ENCODE measurements at places on chromosomes 2 and 18. TPM values are rescaled to one million over a fixed set of nuclear protein-coding genes. Genes with fewer than 3 reads are reported as not detected.

Gene FAM161A
- 6.1 TPM for polyA plus RNA-seq

Gene PLEK
- polyA plus RNA-seq: 2.5 TPM

Gene LINC00305
- not detected for polyA plus RNA-seq

DNA sequence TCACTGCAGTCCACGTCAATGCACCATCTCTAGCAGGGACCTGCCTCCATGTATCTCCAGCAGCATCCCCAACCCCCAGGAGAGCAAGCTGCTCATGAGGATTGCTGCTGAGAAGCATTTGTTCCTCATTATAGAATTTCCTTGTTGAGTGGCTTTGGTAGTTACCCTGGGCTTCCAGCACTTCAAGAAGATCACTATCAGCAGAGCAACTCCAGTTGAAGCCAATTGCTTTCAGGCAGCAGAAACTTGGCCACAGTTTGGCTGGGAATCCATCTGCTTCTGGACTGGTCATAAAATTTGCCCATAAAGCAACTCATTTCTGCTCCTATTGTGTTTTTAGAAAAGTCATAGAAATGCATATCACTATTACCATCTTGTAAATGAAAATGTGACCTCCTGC is 17.4 kb downstream of the TRPM8 start:
- no peak for DNase-seq

DNA sequence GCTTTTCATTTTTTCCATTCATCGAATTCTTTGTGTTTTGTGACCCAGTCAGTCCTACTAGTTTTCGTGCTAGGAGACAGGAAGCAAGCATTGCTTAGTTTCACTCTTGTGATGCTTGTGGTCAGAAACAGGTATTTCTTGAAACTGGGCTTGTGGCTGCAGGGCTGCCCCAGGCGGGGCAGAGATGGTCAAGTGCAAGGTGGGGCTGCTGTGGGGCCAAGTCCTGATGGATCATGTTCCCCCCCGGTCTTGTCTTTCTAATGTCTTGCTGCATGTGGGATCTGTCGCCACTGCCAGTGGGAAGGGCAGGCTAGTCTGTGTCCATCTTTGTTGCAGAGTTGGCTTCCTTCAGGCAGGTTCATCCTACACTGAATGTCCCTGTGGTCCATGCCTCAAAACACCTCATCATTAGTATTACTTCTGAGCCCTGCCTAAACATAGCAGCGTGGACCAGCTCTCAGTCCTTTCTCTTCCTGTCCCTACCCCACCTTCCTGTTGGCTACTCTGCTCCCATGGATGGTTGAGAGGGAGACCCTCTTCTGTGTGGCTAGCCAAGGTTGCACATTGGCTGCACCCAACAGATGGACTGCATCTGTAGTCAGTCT is 38.7 kb downstream of the INPP4A start:
- DNase-seq: no peak

DNA sequence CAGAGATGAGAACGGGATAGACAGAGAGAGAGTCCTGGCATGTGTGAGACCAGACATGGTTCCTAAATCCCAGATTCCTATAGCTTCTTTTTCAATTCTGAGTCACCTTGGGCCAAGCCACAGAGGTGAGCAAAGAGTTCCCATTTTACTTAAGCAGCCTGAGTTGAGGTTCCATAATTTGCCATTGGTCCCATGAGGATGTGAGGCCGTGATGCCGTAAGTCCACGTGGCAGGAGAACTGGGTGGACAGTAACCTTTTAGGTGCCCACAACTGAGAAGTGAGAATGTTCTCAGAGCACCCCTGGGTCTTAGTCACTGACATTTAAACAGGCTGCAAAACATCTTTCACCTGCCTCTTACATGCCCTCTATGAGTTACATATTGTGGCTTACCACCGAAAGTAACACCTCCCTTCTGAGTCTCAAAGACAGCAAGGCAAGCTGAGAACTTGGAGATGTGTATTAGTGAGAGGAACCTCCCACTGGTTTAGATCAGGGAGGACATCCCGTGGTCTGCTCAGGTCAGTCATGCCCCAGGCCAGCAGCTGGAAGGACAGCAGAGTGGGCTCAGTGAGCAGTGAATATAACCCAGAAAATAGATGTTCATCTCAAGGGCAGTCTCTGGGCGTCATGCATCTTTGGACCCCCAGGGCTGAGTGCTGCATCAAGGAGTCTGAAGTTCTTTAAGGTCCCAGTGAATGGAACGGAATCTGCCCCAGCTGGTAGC is 127.9 kb upstream of the LGALSL start:
- no peak for DNase-seq
